ENCODE measurements at places on chromosomes 16 and 17.

DNA sequence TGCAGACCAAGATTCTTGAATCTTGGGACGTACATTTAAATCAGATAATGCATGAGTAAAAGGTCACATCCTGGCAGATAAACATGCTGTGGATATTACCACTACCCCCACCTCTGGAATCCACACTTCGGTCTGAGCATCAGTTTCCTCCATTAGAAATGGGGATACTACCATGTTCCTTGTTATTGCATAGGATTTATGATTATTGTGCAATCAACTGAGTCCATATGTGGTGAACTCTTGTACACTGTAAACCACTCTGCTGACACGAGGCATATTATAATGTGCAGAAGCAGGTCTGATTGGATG, 108.7 kb downstream of the VAT1L start:
- DNase-seq = no peak

- DNase-seq = no peak
Observed at GRCh38 chr16:20411055-20411454, 1.7 kb downstream of the ACSM5 start.

DNA sequence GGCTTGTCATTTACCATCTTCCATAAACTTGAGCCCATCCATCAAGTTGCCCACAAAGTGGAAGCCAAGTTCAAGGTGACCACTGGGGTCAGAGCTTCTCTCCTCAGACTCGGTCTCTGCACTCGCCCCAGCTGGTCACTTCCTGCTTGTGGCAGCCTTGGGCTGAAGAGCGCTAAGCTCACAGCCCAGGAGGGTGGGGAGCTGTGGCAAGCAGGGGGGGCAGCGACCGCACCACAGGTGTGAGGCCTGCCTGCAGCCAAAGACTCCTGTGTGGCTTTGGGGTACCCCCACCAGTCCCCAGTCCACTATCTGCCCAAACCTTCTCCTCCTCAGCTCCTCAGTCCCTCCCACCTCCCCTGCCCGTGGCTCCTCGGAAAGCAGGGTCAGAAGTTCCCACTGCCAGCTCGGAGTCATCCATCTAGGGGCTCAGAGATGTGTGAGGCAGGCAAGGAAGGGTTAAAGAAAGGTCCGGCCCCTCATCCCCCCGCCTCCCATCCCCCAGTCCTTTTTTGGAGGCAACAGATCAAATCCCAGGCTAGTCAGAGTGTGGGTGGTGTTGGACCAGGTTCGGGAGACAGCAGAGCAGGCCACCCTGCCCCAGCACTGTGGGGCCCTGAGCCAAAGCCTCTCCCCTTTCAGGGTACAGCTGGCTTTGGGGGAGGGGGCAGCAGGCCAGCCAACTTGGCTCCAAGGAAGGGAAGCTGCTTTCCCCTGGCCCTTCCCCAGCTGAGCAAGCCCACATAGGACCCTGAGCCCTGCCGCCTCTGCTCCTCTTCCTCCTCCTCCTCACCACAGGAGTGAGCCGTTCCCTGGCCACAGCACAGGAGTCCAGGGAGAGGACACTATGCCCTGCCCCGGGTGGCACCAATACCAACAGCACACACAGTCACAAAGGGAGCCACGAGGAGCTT, 3.2 kb downstream of the CSF3 start:
- no peak for DNase-seq

DNA sequence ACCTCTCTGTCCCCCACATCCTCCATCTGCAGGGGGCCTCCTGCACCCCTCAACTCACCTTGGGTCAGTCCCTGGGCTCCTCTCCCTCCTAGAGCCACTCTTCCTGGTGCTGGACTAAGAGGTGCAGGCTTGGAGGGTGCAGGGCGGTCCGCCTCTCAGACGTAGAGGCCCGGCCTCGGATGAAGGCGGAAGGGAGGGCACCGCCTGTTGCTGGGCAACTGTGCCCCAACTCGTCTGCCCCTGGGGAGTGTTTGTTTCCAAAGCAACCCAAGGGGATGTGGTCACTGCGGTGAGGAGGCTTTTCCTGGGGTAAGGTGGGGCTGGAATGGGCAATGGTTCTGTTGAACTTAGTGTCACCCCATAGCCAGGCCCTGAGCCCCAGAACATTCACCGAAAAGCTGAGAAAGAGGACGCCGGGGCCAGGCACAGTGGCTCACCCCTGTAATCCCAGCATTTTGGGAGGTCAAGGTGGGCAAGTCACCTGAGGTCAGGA, at the start of gene C16orf54:
Gene C16orf54 (minus strand): TSS at position 138 of the 493 bp plus-strand sequence. CDS start 1,039 bp downstream, outside the sequence.
- peak; percentile 73 for DNase-seq
